ENCODE measurements at places on chromosomes 1 and 21. TPM values are rescaled to one million over a fixed set of nuclear protein-coding genes. Genes with fewer than 3 reads are reported as not detected.

DNA sequence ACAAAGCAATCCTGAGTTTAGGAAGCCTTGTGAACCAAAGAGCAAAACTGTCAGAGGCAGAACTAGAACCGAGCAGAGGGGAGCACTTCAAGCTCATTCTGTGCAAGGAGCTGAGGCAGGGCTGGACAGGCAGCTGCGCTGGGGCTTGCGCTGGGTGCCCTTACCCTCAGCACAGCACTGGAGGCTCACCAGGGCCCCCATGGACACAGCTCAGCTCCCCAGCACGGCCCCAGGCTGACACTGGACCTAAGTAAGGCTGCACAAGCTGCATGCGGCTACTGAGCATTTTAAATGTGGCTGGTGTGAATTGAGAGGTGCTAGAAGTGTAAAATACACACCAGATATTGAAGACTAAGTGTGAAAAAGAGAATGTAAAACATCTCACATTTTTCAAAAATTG lies 22.1 kb downstream of the TMEM63A start:
- peaks cover 2% of the 10 kb centered on the region for H3K36me3 ChIP-seq
- H3K27me3 ChIP-seq, result no peaks in the 10 kb centered on the region
- H3K4me3 ChIP-seq, result no peak overlapping the region
- H3K27ac ChIP-seq, result no peak overlapping the region

DNA sequence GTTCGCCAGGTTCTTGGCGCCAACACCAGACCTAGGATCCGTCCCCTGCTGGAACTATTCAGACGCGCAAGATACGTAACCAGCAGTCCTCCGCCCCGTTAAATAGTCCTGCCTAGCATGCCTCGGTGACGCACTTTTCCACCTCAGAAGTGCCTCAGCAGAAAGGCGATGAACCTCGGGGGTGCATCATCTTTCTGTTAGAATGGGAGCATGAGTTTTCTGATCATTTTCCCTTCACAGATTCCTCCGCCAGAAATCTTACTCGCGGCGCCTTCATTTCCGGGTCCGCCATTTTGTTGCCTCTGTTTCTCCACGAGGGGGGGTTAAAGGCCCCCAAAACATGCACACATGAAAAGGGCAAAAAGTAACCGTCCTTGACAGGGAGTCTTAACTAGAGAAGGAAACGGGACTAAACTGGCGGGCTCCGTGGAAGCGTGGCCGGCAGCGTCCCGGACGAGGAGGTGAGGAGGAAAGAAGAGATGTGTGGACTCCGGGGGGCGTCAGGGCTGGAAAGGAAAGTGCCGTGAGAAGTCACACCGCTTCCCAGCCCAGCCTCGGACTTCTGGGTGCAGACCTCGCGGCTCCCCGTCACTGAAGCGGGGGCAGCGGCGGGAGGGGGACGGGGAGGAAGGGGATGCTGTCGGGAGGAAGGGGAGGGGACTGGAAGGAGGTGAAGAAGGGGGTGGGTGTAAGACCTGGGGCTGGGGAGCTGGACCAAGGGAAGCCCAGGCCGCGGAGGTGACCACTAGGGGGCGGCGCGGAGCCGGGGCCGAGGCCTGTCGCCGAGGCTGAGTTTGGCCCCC lies at the start of gene GABPB2:
Gene GABPB2, plus strand, starts transcription at position 288 of the 803 bp plus-strand sequence. CDS start 17,429 bp downstream, outside the sequence.
- peaks cover 7% of the 10 kb centered on the region for H3K4me1 ChIP-seq
- peak within 1 kb of the TSS; percentile 80 for H3K4me3 ChIP-seq
- H3K27ac ChIP-seq, result peak within 1 kb of the TSS; percentile 99
- no peaks in the 10 kb centered on the region for H3K27me3 ChIP-seq

DNA sequence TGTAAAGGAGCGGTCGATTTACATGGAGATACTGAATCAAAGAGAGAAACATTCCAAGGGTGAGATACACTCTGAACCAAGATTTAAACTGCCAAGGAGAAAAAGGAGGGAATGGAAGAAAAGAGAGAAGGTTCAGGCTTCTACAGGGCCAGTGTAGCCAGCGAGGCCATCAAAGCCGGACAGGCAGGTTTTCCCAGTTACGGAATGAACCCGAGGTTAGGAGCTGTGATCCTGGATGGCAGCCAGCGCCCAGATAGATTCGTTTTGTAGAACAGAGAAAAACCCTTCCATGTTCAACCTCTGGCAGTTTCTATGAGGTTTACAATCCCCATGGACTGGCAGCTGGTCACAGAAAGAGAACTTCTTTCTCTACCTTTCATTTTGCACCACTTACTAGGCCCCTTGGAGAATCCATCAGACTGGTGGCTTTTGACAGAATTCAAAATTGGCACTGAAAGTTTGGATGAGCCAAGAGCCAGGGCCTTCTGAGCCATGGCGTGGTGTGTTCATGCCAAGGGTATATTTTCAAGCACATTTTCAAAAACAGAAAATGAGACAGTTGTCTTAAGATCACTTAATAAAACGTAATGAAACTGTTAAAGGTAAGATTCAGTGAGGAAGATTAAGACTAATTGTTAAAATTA lies 171.5 kb downstream of the RUNX1 start:
- H3K27ac ChIP-seq, result no peak overlapping the region
- H3K27me3 ChIP-seq, result no peaks in the 10 kb centered on the region
- H3K36me3 ChIP-seq, result no peaks in the 10 kb centered on the region
- no peaks in the 10 kb centered on the region for H3K4me1 ChIP-seq
- no peak for DNase-seq

DNA sequence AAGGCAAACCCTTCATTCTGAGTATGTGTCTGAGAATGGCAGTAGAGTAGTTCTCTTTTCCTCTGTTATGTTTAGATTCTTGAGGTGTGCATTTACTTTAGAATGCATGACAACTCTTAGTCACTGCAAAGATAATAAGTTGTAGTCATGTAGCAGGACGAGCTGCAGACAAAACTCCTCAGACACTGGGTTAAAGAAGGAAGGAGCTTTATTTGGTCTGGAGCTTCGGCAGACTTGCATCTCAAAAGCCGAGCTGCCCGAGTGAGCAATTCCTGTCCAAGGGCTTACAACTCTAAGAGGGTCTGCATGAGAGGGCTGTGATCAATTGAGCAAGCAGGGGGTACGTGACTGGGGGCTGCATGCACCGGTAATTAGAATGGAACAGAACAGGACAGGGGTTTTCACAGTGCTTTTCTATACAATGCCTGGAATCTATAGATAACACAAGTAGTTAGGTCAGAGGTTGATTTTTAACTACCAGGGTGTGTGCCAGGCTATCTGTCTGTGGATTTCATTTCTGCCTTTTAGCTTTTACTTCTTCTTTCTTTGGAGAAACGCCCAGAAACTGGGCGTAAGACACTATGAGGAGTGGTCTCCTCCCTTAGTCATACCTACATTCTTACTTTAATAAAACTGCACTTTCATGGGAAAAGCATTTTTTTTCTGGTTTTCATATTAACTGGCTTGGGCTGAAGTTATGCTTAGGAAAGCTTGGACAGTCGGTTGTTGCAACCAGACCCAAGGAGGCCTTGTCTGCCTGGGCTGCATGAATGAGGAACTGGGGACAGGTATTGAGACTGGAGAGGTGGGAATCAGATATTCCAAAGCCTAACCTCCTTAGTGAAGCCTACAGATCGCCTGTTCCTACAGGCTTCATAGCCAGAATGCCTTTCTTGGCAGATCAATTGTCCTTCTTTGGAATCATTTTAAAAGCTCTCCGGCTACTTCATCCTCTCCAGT lies 115.1 kb downstream of the RHOU start:
- H3K4me1 ChIP-seq, result no peaks in the 10 kb centered on the region
- H3K27me3 ChIP-seq, result no peaks in the 10 kb centered on the region
- H3K27ac ChIP-seq, result no peak overlapping the region
- no peak for DNase-seq

DNA sequence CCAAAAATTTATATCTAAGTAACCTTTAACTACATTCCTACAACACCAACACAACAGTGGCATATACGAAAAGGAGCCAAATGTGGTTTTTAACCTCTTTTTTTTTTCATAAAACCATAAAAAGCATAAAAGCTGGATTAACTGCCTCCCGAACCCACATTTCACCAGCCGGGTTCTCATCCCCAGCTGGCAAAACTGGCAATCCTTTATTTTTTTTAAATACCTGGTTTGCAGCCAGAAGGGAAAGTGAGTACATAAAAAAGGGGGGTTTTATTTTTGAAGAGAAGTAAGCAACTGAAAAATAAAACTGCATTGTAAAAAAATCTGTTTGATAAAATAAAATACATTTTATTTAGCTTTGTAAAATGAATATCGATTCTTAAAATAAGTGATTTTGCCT lies 295.4 kb downstream of the AKT3 start:
- H3K36me3 ChIP-seq, result no peaks in the 10 kb centered on the region
- no peak overlapping the region for H3K4me3 ChIP-seq
- no peak overlapping the region for H3K27ac ChIP-seq
- no peaks in the 10 kb centered on the region for H3K27me3 ChIP-seq

Gene RRAGC
- 14.2 TPM for total RNA-seq

Gene PCP4
- total RNA-seq, result not detected

Gene IFNLR1
- total RNA-seq, result not detected

Gene OR2T11
- not detected for total RNA-seq

All from tibial nerve (tissue), 4 donors.